Left renal cortex interstitium (tissue), 4 donors: ENCODE measurements at places on chromosomes 5 and 9. TPM values are rescaled to one million over a fixed set of nuclear protein-coding genes. Genes with fewer than 3 reads are reported as not detected.

GRCh38 chr5:11126844-11127243 lies 365.8 kb upstream of the DAP start:
- no peak for DNase-seq

GRCh38 chr5:24855485-24855884 lies 210.7 kb upstream of the CDH10 start:
- no peak for DNase-seq

Gene OLFM1
- polyA plus RNA-seq, result 5.5 TPM

- no peak for DNase-seq
These were observed 11.1 kb downstream of the GRIN1 start for GRCh38 chr9:137149942-137150616.

Gene BTNL9
- 15.5 TPM for polyA plus RNA-seq

Gene TSSK1B
- not detected for polyA plus RNA-seq
